COLO829 (cell line): ENCODE measurements at places on chromosomes 1 and 21.

- DNase-seq, result no peak
Measured at GRCh38 chr1:176799327-176799726, 336.4 kb downstream of the PAPPA2 start.

DNA sequence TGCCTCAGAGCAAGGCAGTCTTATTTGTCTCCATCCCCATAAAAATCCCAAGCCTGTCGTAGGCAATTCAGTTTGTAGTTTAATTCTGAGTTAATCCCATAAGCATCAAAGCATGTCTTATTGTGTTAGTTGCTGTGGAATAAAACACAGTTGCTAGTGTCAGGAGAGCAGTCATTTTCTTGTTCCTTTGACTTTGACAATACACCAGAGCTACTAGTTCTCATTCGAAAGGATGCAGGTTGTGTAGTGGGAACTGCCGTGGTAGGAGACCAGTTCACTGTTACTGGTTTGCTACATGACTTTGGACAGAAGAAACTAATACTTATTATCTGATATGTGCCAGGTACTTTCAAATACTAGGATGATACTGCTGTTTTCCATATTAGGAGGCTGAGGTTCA, 23.5 kb downstream of the LRIG2 start:
- DNase-seq, result no peak

- no peak for DNase-seq
Measured at GRCh38 chr1:235552146-235552716, 48.0 kb upstream of the B3GALNT2 start.

DNA sequence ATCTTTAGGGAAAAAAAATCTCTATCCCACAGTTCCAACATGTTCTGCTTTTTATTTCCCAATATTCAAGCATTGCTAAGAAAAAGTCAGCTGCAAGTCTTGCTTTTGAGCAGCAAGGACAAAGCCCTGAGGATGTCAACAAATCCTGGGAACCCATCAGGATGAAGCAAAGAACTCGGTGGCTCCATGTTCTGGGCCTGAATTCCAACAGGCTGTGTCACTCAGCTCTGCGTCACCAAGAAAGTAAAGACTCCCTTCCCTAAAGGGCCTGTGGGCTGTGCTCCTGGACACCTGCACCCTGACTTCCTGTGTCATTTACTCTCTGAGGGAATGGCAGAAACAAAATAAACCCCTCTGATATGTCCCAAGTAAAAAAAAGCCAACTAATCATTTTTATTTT, 95.5 kb downstream of the TIAM1 start:
- no peak for DNase-seq

GRCh38 chr1:228208831-228209551, 1.1 kb downstream of the OBSCN start:
- DNase-seq, result no peak

DNA sequence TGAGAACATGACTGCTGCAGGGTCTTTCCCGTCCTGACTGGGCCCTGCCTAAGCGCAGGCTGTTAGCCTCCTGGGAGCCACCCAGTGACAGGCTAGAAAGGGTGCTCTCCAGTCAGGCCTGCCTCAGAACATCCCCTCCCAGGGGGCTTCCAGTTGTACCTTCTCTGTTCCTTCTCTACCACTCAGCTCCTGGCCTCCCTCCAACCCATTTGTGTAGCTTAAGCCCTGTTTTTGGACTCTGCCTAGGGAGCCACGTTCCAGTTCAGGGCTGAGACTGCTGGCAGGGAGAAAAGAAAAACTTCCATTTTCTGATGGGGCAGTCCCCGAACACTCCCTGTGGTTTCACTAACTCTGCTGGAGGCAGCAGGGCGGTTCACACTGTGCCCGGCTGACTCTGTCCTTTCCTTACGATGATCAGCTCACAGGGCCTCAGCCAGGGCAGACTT, 15.3 kb upstream of the POU3F1 start:
- DNase-seq, result no peak

GRCh38 chr1:193421487-193421886, 235.1 kb upstream of the B3GALT2 start:
- DNase-seq, result no peak

- DNase-seq, result no peak
Measured at GRCh38 chr1:62247391-62248168, 52.9 kb downstream of the L1TD1 start.

GRCh38 chr1:44634606-44635189, 39.6 kb downstream of the TMEM53 start:
- DNase-seq, result no peak

DNA sequence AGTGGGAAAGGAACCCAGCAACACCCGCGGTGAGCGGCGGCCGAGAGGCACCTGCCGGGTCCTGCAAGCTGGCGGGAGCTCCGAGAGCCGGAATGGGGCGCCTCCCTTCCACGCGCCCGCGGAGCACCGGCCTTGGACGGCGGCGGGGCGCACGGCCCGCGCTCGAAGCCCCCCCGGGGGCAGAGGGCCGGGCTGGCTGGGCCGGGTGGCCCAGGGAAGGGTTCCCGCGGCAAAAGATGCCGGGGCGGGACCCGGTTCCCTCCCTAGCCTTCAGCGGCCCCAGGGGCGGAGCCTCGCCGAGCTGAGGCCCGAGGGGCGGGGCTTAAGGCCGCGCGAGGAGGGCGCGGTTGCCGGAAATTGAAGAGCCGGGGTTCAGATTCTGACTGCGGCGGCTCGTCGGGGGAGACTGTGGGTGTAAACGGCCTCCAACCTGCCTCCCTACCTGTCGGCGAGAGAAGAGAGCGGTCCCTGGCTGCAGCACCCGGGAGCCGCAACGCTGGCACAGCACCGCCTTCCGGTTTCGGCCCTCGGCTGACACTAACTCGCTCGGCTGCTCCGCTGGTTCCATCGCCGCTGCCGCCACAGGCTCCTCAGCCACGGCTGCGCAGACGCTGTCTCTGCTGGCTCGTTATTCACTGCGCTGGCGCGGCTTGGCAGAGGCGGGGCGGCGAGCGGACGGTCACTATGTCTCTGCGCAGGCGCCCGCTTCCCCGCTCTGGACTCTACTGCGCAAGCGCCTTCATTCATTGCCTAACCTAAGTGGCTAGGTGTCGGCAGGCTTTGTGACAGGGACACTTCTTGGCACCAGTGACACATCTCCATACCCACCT, at the start of gene RABIF:
RABIF (minus strand) TSS at position 619 of the 830 bp plus-strand sequence; CDS start at position 568, 51 bp downstream.
- peak; percentile 100 for DNase-seq

- DNase-seq, result no peak
Measured at GRCh38 chr21:29938776-29939103, 1.1 kb downstream of the GRIK1 start.

DNA sequence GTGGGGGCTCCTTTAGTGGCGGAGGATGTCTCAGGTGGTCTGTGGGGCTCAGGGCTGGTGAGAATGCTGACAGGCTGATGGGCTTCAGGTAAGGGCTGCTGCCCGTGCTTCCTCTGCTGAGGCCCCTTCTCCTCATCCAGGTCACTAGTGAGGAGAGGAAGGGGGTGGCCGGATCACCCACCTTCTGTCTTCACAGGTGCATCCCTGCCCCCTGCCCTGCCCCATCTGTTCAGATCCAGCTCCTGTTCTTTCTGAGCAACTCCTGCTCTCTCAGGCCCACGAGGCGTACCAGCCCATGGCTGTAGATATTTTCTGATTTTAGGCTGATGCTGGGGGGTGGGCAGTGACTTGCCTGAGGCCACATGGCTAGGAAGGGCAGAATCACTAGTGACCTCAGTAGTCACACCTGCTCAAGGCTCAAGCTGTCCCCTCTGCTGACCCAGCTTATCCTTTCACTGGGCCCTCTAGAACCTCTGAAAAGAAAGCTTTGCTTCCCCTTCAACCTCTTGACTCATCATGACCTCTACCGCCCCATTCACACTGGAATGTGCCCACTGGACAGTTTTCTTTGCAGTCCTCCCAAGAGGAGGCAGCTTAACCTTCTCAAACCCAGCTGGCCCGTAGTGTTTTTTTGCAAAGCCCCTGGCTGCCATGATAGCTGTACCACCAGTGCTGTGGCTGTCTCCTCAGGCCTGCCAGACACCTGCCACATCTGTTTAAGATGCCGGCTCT, 14.8 kb downstream of the DCST2 start:
- no peak for DNase-seq

GRCh38 chr1:183804387-183804786, 533 bp upstream of the RGL1 start:
- no peak for DNase-seq

GRCh38 chr1:109567877-109568672, 19.7 kb downstream of the GNAI3 start:
- no peak for DNase-seq

DNA sequence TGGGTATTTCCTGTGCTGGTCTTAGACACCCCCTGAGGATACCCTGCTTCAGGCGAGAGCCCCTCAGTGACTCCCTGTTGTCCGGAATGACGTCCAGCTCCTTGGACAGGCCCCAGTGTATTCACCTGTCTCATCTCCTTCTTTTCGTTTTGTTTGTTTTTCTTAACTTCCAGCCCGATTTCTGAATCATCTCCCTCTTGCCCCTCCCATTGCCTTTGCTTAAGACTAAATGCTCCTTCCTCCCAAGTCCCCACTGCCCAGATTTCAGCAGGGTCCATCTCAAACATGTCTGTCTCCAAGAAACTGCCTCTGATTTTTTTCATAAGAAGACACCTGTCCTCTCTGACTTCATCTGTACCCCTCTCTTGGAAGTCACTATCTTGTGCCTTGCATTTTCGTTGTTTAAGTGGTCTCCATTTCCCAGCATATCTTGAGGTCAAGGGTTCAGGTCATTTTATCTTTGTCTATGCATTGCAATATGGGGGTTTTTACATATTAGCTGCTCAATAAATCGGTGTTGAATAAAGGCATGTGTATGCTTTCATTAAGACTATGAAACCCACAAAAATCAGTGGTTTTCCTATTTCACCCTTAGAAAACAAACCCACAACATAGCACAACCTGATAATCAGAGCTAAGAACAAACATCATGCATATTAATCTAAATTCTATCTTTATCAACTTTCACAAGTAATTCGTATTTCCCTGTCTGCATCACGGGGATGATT, 58.4 kb upstream of the LGALS8 start:
- DNase-seq, result no peak

GRCh38 chr21:44090325-44090724, 16.9 kb upstream of the PWP2 start:
- no peak for DNase-seq

GRCh38 chr1:119924948-119925898, 28.9 kb upstream of the ADAM30 start:
- no peak for DNase-seq

DNA sequence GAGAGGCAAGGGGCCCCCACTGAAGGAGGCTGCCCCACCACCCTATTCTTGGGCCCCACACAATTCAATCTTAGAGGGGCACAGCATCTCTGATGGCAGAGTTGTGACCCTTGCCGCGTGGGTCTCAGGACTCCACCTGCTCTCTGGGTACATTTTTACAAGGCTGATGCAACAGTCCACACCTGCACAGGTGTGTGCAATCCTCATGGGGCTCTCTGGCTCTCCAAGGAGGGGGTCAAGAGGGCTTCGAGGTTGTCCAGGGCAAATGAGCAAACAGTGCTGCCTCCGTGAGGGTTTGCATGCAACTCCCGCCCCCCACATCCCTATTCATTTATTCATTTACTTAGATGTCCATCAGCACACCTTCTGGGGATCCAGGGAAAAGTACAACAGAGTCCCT, 81.6 kb upstream of the IFFO2 start:
- no peak for DNase-seq
